ENCODE measurements at places on chromosomes 5 and 9.
A peak's percentile ranks its signal among the peaks of the same experiment; 100 is the strongest.

DNA sequence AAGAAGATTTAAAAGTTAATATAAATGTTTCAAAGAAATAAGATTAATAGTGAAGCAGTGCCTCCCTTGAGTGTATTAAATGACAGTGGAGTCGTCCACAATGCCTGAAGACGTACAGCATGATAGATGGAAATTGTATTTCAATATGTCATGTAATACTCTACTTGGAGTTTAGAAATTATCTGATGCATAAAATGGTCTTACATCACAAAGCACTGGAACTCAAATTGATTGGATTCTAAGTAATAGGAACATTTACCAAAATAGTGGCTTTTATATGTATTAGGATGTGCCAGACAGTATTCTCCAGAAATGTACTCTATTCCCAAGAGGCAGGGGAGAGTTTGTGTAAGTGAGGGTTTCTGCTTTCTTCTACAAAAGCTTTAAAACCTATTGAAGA, 49.4 kb downstream of the CDH10 start:
- DNase-seq: no peak

GRCh38 chr9:83285445-83286225, 222.7 kb upstream of the RASEF start:
- no peak for DNase-seq

GRCh38 chr5:180619563-180619915, 28.2 kb upstream of the SCGB3A1 start:
- DNase-seq: no peak

- DNase-seq: no peak
These were observed 141.1 kb upstream of the NR3C1 start for GRCh38 chr5:143544606-143545005.

DNA sequence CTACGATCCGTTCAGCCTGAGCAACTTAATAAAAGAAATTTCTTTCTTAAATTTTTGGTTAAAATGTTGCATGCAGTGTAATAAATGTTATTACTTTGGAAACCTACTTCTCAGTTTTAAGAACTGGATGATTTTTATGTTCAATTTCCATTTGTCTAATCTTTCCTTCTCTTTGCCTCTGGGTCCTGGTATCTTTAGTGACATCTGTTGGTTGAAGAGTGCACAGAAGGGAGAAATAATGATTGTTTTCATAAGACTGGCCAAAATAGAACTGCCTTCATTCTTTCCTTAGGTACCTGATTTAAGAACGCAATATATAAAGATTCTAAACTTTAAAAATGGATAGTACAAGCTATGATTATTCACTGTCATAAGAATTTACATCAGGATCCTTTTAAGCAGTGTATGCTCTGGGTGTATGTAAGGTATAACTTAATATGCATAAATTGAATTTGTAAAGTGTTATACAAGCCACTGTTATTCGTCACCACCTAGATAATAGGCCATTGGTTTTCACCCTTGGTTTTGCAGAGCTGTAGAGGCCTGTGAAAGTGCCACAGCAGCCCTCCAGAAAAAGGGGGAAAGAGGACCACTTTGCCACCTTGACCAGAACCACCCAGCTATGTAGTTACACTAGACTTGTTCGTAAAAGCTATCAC, 82.8 kb upstream of the TLX3 start:
- DNase-seq: no peak

- no peak for DNase-seq
These were observed 278.9 kb upstream of the CD180 start for GRCh38 chr5:67475489-67475888.

GRCh38 chr5:170176916-170177315, 55.9 kb upstream of the C5orf58 start:
- DNase-seq: no peak

GRCh38 chr5:82674671-82675070, 396.5 kb upstream of the RPS23 start:
- no peak for DNase-seq

- no peak for DNase-seq
These were observed 11.6 kb upstream of the CRB2 start for GRCh38 chr9:123344192-123344949.

GRCh38 chr5:173420108-173420507, 91.9 kb upstream of the STC2 start:
- DNase-seq: no peak

GRCh38 chr9:129102791-129103594, 7.6 kb downstream of the CRAT start:
- DNase-seq: no peak

- peak; percentile 28 for DNase-seq
These were observed 826 bp downstream of the GPRIN1 start for GRCh38 chr5:176608937-176609723.

- DNase-seq: no peak
These were observed 2.0 kb downstream of the CTNNAL1 start for GRCh38 chr9:109011231-109011671.

GRCh38 chr5:142366007-142366406, 41.2 kb upstream of the SPRY4 start:
- DNase-seq: no peak

- DNase-seq: no peak
These were observed 25.3 kb downstream of the OSMR start for GRCh38 chr5:38871058-38871605.

GRCh38 chr5:77181596-77182304, 28.7 kb upstream of the PDE8B start:
- no peak for DNase-seq

All from CD8-positive, alpha-beta T cell (primary cell).